CD4-positive, alpha-beta T cell (primary cell): ENCODE measurements at places on chromosomes 5 and 9. TPM values are rescaled to one million over a fixed set of nuclear protein-coding genes. Genes with fewer than 3 reads are reported as not detected.

ACSL6 gene
- 17.6 TPM for total RNA-seq

FCN1 gene
- total RNA-seq = 10.5 TPM

DNA sequence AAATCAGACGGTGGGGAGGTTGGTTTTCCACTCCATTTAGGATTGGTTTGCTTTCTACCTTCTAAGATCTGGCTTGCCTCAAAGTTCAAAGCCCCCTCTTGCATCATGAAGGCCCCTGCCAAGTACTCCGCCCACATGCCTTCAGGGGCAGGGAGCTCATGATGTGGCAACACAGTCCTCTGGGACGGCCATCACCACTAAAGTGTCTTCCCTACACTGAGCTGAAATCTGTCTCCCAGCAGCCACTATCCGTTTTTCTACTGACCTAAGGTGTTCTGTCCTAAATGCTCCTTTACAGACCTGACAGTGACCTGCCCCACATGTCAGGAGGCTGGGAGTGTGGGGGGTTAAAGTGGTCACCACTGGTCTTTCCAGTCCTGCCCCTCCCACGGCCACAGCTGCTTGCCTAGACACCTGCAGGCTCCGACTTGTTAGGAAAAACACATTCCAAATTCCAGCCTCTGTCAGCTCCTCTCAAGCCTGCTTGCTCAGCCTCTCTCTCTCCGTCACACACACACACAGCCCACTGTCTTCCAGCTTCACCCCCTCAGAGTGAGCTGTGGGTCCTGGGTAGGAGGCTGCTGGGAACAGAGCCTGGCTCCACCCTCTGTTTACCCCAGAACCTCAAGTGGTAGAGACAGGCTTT lies 44.9 kb downstream of the SHB start:
- no peaks in the 10 kb centered on the region for H3K4me1 ChIP-seq
- no peaks in the 10 kb centered on the region for H3K36me3 ChIP-seq
- H3K27me3 ChIP-seq = no peaks in the 10 kb centered on the region
- no peak overlapping the region for H3K4me3 ChIP-seq
- no peak overlapping the region for H3K27ac ChIP-seq
- no peak for DNase-seq

DNA sequence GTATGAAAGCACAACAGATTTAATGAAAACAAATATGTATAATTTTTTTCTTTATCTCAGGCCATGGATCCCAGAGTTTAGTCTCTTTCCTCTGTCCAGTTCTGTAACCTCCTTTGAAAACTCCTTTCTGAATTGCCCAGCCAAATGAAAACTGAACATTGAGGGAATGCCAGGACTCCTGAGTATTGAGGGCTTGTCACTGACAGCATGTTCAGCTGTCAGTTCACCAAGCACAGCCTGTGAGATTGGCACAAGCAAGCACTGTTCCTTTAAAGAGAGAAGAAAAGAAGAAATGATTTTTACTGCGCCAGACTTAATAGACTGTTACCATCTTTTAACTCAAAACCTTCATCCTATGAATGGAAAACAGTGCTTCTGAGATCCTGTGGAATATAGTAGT lies 27.3 kb downstream of the TTC1 start:
- H3K36me3 ChIP-seq = peaks cover 53% of the 10 kb centered on the region
- no peak for DNase-seq
- H3K4me3 ChIP-seq = no peak overlapping the region
- no peaks in the 10 kb centered on the region for H3K4me1 ChIP-seq

GRCh38 chr5:32057187-32058096 lies 116.7 kb downstream of the GOLPH3 start:
- no peak overlapping the region for H3K27ac ChIP-seq
- no peaks in the 10 kb centered on the region for H3K4me1 ChIP-seq
- H3K4me3 ChIP-seq = no peak overlapping the region
- DNase-seq = no peak
- H3K36me3 ChIP-seq = no peaks in the 10 kb centered on the region
- H3K27me3 ChIP-seq = no peaks in the 10 kb centered on the region

- H3K36me3 ChIP-seq = no peaks in the 10 kb centered on the region
- H3K27ac ChIP-seq = no peak overlapping the region
- DNase-seq = no peak
- H3K4me3 ChIP-seq = no peak overlapping the region
- peaks cover 43% of the 10 kb centered on the region for H3K27me3 ChIP-seq
Measured at GRCh38 chr5:33938507-33938796, 2.3 kb downstream of the RXFP3 start.

GRCh38 chr9:4677392-4677791 lies 2.0 kb upstream of the CDC37L1 start:
- peaks cover 17% of the 10 kb centered on the region for H3K4me1 ChIP-seq
- no peaks in the 10 kb centered on the region for H3K27me3 ChIP-seq
- H3K4me3 ChIP-seq = no peak overlapping the region
- no peak for DNase-seq
- no peak overlapping the region for H3K27ac ChIP-seq

- no peaks in the 10 kb centered on the region for H3K4me1 ChIP-seq
- no peak overlapping the region for H3K4me3 ChIP-seq
- H3K36me3 ChIP-seq = no peaks in the 10 kb centered on the region
- no peak for DNase-seq
Measured at GRCh38 chr9:16434526-16434925, 435.9 kb downstream of the BNC2 start.
